Activated CD8-positive, alpha-beta T cell treated with anti-CD3 and anti-CD28 coated beads for 36 hours (primary cell): ENCODE measurements at places on chromosomes 5 and 9. TPM values are rescaled to one million over a fixed set of nuclear protein-coding genes. Genes with fewer than 3 reads are reported as not detected.

The GABBR2 gene
- not detected for total RNA-seq

- DNase-seq, result no peak
Observed at GRCh38 chr5:3801967-3802366, 206.3 kb downstream of the IRX1 start.

DNA sequence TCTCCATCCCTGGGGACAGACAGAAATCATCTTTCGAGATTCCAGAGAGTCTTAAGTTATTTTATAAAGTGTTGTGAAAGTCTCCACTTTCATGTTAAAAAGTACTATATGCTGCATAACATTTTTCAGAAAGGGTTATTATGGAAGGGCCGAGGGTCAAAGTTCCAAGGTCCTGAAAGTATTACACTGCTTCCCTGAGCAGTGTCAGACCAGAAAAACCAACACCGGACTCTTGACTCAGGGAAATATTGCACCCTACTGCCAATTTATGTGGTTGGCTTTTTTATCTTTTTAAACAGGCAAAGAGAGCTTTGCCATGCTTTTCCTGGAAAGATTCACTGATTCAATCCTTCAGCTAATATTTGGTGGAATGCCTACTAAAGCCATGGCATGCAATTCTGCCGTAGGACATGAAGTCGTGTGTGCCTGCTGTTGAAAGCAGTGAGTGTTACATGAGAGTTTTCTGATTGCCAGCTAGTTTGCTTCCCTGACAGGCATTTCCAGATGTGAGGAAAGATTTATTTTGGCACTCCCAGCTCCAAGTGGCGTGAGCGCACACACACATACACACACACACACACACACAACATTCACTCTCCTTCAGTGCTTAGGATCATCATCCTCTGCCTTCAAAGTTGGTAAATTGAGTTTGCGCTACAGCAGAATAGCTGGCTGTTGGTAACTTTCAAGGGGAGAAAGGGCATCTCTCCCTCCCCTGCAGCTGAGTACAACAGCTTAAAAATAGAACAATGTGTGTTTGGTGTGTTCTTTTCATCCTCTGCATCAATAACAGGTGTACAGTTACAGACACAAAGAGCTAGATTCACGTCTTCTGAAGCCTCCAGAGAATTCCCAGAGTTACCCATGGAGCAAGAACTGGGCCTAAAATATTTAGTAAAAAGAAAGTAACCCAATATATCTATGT is 45.6 kb downstream of the SLC1A3 start:
- no peak for DNase-seq

The PRRX2 gene
- total RNA-seq, result 0.85 TPM

The GAPT gene
- total RNA-seq, result not detected

The PTGES gene
- 0.56 TPM for total RNA-seq

- DNase-seq, result no peak
Observed at GRCh38 chr5:1522601-1523479, 920 bp downstream of the LPCAT1 start.
